ENCODE measurements at places on chromosomes 7 and 10.

DNA sequence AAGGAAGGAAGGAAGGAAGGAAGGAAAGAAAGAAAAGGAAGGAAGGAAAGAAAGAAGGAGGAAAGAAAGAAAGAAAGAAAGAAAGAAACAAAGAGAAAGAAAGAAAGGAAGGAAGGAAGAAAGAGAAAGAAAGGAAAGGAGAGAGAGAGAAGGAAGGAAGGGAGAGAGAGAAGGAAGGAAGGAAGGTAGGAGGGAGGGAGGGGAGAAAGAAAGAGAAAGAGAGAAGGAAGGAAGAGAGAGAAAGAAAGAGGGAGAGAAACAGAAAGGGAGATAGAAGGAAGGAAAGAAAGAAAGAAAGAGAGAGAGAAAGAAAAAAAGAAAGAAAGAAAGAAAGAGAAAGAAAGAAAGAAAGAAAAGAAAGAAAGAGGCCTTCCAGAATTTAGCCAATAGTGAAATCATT lies 204.9 kb downstream of the DGKB start:
- no peak for DNase-seq

- DNase-seq: no peak
Measured at GRCh38 chr7:143385891-143386781, 5.0 kb downstream of the ZYX start.

DNA sequence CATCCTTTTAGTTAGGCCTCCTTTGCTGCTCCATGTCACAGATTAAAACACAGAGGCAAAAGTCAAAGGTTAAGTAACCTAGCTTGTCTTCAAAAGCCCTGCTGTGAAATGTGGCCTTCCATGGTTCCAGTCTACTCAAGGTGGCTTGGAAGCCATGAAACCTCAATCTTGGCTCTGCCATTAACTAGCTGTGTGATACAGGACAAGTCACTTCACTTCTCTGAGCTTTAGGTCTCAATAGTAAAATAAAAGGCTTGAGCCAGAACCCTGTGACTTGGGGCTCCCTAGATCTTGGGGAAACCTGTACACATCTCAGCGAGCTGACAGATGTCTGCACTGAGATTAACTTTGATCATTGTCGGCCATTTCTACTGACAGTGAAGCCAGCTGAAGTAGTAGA lies 48.0 kb upstream of the KMT2E start:
- DNase-seq: no peak

DNA sequence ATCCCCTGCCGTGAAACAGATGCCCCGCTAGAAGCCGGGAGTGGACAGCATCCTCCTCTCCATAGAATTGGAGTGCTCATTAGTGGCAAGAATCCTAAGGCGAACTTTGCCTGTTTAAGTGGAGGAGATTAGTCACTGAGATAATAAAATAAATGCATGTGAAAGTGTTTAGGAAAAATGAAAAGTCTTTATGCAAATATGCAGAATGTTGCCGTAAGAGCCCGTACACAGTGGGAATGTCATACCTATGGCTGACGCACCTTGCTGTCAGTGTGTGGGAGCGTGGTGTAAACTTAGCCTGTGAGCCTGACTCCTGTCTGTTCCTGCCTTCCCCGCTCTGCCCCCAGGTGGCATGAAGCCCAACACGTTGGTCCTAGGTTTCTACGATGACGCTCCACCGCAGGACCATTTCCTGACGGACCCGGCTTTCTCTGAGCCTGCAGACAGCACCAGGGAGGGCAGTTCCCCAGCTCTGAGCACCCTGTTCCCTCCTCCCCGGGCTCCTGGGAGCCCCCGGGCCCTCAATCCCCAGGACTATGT lies 1.7 kb upstream of the TRIP6 start:
- DNase-seq: no peak

DNA sequence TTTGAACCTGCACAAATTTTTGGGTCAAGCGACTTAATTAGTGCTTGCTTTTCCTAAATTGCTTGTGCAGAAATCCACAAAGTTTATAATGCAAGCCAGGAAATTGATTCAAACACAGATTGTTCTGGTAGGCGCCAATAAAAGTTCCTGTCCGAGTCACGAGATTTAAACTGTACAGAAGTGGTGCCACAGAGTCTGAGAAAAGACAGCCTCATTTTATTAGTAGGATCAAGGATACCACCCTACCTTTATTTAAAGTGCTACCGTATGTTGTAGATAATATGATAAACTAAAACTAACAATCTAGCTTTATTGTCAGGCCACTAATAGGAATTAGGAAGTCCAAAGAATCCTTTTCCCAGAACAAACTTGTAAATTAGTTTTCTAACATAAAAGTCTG lies 696.7 kb downstream of the TNS3 start:
- no peak for DNase-seq

- DNase-seq: no peak
Measured at GRCh38 chr10:49169776-49170175, 18.4 kb downstream of the TMEM273 start.

- DNase-seq: no peak
Measured at GRCh38 chr10:12181065-12181775, 14.5 kb downstream of the NUDT5 start.

DNA sequence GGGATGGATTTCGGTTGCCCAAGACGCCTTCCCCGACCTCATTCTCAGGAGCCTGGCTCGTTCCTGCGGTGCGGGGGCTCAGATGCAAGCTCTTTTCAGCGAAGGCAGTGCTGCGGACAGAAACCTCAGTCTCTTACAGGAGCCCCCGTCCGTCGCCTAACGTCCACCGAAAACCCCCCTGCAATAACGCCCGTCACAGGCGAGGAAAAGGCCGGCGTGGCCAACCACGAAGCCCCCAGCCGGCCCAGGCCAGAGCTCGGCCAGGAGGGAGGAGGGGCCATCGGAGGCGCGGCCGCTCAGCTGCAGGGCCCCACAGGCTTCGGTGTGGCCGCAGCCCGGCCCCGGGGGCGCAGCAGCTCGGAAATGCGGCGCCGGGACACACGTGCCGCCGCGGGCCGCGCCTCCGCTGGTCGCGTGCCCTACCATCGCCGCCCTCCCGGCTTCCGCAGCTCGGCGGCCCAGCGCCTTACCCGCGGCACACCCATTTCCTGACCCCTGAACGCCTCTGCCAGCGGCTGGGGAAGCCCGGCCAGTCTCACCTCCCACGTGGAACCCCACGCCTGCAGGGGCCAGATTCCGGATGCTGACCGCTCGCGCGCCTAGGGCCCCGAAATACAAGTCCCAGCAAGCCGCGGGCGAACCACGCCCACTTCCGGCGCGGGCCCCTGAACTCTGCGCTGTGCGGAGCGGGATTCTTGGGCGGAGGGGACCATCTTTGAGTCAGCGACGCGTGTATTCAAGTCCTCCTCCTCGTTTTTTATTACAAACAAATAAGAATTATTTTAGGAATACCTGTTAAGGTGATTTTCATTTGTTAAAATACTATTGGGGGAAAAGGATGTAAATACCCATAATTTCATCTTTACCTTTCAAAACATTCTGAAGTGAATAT lies at the start of gene ZNF239:
ZNF239 (minus strand) TSS at position 616 of the 892 bp plus-strand sequence. CDS start 16,537 bp downstream, outside the sequence.
- DNase-seq: peak; percentile 65

- no peak for DNase-seq
Measured at GRCh38 chr10:16520900-16521299, 779 bp downstream of the C1QL3 start.

DNA sequence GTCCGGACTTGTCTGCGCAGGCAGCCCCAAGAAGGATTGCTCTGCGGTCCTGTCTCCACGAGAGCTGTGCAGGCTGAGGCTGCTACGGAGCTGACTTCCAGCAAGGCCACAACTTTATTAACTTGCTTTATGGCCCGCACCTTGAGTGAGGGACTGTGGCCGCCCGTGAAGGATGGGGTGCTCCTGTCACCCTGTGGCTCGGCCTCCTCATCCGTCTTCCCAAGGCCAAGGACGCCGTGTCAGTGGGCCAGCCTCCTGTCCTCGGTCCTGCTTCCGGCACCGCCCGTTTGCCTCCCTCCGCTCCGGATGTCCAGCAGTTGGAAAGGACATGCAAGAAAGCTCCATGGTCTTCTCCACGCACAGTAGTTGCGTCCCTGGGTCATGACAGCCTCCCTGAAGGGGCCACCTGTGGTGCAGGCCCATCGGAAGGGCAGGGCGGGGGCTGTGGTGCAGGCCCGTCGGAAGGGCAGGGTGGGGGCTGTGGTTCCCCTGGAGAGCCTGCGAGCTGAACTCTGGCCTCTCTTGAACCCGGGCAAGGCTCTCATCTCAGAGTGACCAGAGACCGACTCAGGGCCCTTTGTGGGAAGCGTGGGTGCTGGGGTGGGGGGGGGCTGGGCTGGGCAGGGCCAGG lies 87.1 kb downstream of the NKX6-2 start:
- no peak for DNase-seq

DNA sequence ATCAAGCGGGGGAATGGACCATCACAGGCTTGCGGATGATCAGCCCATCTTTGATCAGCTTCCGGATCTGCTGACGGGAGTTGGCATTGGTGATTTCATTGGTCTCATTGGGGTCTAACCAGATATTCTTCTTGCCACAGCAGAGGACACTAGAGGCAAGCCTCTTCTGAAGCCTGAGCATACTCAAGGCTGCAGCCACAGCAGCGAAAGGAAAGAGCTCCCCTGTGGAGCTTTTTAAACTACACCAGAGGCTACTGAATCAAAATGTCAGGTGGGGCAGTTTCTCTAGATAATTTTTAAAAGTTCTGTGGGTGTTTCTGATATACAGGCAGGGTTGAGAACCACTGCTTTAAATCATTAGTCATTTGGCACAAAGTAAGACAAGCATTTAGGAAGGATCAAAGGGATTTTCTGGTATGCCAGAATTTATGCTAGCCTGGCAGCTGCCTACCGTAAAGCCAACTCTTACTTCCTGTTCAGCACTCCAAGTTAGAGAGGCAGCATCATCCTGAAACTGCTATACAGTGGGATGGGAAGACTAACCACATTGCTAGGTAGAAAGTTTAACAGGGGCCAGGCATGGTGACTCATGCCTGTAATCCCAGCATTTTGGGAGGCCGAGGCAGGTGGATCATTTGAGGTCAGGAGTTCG lies 7.0 kb downstream of the NAPEPLD start:
- DNase-seq: no peak

DNA sequence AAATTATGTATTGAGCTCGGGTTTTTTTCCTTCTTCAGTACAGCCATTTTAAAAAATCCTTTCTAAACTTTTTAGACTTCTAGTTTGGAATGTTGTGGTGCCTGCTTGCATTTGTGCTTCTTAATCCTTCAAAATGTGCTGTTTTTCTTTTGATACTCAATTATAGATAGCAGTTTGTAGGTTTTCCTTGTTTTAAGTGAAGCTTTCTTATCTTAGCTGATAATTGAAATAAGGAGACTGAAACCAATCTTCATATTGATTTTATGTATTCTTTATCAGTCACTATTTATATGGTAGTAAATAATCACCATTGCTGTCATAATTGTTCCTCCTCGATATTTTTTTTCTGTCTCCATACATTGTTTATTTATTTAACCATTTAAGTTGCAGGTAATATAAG lies 56.6 kb downstream of the TAF3 start:
- no peak for DNase-seq

DNA sequence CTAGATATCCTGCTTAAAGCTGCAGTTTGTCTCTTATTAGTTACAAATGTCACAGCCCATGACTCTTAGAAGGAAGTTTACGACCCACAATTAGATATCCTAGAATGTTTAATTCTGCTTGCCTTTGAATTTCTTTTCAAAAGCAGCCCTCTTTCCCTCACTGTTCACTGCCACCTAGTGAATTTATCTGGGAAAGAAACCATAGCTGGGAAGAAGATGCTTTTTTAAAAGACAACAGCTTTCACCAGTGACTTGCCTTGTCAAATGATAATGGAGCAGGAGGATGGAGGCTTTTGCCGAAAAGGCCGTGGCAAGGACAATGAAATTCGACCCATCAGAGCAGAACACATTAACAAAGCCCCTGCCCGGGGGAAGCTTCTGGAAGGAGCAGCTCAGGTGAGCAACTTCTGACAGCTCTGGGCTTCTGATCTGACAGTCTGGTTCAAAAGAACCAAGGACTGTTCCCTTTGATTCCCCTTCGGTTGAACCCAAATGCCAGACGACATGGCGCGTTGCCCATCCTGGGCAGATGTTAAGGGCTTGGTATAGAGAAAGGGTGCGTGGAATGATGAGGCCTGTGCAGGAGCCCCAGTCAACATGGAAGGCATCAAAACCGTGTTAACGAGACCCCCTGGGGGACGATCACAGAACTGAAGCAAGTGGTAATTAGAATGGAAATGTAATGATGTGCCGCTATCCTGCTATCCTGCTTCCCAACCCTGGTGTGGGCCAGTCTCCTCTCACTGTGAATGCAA lies 236.8 kb downstream of the FRMD4A start:
- no peak for DNase-seq

- DNase-seq: no peak
Measured at GRCh38 chr7:158803367-158803969, 25.8 kb downstream of the ESYT2 start.

- no peak for DNase-seq
Measured at GRCh38 chr10:92572362-92573090, 1.4 kb downstream of the IDE start.

DNA sequence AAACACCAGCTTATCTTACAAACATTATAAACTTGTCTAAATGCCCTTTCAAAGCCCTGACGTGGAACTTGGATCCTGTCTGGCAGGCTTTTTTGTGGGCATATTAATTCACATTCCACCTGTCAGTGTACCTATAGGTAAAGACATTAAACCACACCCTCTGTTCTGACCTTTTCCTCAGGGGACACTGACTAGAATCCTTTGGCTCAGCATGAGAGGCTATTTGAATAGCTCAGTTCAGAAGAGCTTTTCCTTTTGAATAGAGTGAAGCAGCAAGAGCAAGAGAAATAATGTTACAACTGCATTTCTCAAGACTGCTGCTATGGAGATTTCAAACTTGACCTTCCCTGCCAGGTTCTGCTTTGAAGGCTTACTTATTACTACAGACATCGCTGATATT lies 76.9 kb downstream of the CYP51A1 start:
- DNase-seq: no peak

- DNase-seq: no peak
Measured at GRCh38 chr10:79247373-79248137, 99.7 kb upstream of the PPIF start.

DNA sequence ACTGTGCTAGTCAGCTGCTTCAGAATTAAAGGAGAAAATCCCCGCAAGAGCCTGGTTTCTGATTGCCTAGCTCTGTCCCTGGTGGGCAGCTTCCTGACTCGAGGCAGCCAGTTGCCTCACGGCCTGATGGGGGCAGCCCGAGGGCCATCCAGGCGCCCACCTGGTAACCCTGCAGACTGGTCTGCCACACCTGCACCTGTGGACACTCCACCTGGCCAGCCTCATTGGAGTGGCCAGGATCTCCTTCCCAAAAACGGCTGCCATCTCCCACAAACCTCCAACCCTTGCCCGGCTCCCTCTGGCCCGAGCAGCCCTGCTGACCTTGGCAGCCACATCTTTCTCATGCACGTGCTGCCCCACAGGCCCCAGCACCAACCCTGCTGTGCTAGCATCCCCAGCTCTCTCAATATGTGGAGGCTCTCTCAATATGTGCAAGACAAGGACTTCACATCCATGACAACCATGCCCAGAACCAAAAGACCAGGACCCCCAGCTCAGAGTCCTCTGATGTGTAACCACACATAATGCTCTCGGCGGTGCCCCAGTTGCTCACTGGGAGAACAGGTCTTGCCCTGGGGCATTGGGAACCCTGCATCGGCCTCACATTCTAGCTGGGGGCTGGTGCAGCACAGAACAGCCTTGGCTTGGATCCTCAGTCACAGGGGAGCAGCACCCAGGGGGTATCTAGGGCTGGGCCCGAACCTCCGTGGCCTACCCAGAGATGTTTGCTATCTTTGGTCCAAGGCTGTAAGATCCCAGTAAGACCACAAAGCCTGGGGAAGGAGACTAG lies 14.6 kb downstream of the DRGX start:
- no peak for DNase-seq

- no peak for DNase-seq
Measured at GRCh38 chr10:87058171-87058570, 36.5 kb downstream of the GLUD1 start.
